ENCODE measurements at places on chromosomes 7 and 10. TPM values are rescaled to one million over a fixed set of nuclear protein-coding genes. Genes with fewer than 3 reads are reported as not detected.

Gene PNLIPRP3
- total RNA-seq: not detected

Gene LEP
- not detected for total RNA-seq

DNA sequence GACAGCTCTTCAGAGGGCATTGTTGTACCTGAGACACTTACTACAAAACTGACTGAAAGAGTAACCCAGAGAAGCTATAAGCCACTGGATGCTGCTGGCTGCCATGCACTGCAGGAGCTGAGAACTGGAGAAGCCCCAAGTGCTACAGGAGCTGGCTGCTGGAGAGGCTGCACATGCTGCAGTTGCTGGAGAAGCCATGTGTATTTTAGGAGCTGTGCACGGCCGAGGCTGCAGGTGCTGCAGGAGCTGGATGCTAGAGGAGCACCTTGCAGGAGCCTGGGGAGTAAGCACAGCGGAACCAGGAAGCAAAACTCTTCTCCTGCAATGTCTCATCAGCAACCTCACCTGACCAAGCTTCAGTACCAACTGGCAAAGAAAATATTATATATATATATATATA lies 45.5 kb downstream of the STEAP1B start:
- H3K36me3 ChIP-seq: no peaks in the 10 kb centered on the region
- no peak overlapping the region for H3K4me3 ChIP-seq
- ATAC-seq: no peak
- H3K27me3 ChIP-seq: peaks cover 43% of the 10 kb centered on the region
- H3K27ac ChIP-seq: no peak overlapping the region

DNA sequence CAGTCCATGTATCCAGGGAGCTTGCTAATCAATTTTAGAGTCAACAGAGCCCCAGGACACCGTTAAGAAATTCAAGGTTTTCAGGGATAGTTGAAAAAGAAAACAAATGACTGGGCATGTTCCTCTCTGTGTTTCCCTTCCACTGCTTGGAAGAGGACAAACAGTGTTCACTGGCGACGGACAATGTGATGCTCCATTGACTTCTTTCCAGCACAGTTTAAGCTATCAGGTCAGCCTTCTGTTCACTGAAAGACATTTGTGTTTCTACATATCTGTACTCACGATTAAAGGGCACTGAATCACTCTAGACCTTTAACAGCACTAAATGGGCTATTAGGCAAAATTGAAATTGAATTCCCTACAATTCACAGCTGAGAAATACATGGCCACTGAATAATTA lies 123.6 kb downstream of the RNLS start:
- H3K4me3 ChIP-seq: no peak overlapping the region
- no peaks in the 10 kb centered on the region for H3K4me1 ChIP-seq
- ATAC-seq: no peak
- no peaks in the 10 kb centered on the region for H3K36me3 ChIP-seq

Gene SFTPA1
- not detected for total RNA-seq

DNA sequence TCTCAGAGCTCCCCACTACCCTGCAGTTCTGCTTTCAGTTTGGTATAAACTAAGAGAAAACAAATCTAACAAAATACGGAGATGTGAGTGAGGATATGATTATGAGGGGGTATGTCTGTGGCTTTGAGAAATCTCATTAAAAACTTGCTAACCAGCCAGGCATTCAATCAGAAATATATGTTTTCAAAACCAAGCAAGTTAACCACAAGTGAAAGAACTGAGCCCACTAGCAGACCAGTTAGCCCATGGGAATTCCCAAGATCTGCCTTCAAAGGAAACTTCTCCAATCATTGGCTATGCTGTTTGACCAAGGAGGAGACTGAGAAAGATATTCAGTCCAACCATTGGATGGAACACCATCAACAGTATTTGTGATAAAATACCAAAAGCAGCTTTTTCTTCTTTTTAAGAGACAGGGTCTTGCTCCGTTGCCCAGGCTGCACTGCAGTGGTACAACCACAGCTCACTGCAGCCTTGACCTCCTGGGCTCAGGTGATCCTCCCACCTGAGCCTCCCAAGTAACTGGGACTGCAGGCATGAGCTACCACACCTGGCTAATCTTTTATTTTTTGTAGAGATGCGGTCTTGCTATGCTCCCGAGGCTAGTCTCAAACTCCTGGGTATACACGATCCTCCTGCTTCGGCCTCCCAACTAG lies 41.2 kb downstream of the FGFR2 start:
- H3K4me1 ChIP-seq: no peaks in the 10 kb centered on the region
- no peak overlapping the region for H3K27ac ChIP-seq
- no peaks in the 10 kb centered on the region for H3K36me3 ChIP-seq
- no peaks in the 10 kb centered on the region for H3K27me3 ChIP-seq
- no peak overlapping the region for H3K4me3 ChIP-seq

Gene NUDT13
- total RNA-seq: 0.91 TPM

DNA sequence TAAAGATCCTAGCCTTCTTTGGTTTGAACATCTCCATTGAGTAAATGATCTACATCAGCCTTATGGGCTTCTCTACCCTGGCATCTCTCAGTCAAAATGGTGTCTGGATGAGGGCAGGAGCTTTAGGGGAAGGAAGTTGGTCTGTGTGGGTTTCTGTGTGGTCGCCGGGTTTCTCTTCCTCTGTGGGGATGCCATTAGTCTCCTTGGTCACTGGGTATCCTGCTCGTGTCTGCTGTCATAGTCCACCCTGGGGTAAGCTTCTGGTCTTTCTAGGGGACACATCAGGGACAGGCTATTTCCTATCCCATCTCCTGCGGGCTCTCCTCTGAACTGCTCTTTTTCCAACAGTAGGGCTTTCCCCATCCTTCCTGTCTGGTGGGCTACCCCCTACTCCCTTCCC lies 150.3 kb upstream of the NPY start:
- peaks cover 13% of the 10 kb centered on the region for H3K27me3 ChIP-seq
- H3K4me3 ChIP-seq: no peak overlapping the region
- no peak overlapping the region for H3K27ac ChIP-seq
- no peaks in the 10 kb centered on the region for H3K36me3 ChIP-seq
- peaks cover 7% of the 10 kb centered on the region for H3K4me1 ChIP-seq
- no peak for ATAC-seq

Gene PRKG1
- 0.42 TPM for total RNA-seq

Gene UTF1
- not detected for total RNA-seq

DNA sequence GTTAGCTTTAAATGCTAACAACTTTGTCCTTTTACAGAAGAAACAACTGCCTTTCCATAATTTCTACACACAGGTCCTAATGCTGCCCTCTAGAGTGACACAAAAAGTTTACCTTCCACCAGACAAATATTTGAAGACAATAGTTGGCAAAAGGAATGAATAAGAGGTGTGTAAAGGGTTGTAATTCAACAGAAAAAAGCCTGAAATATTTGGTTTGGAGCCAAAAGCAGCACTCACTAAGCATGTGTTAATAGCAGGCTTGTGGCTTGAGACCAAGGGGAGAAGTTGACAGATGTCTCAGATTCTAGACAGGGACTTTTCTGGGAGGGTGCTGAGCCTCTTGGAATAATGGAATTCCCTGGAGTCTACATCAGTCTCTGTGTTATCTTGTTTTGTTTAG lies 156.2 kb upstream of the GALNT17 start:
- ATAC-seq: no peak
- H3K27ac ChIP-seq: no peak overlapping the region
- H3K4me1 ChIP-seq: no peaks in the 10 kb centered on the region
- H3K27me3 ChIP-seq: no peaks in the 10 kb centered on the region
- no peak overlapping the region for H3K4me3 ChIP-seq

Gene BHLHA15
- not detected for total RNA-seq

GRCh38 chr7:108008827-108009226 lies 5.9 kb upstream of the LAMB1 start:
- H3K36me3 ChIP-seq: no peaks in the 10 kb centered on the region
- H3K27me3 ChIP-seq: peaks cover 41% of the 10 kb centered on the region
- no peak overlapping the region for H3K4me3 ChIP-seq
- no peak overlapping the region for H3K27ac ChIP-seq

Gene THSD7A
- 0.82 TPM for total RNA-seq

GRCh38 chr10:132938472-132939339 lies 3.7 kb downstream of the CFAP46 start:
- peaks cover 5% of the 10 kb centered on the region for H3K4me1 ChIP-seq
- H3K27ac ChIP-seq: no peak overlapping the region
- ATAC-seq: no peak
- H3K4me3 ChIP-seq: no peak overlapping the region
- no peaks in the 10 kb centered on the region for H3K36me3 ChIP-seq

DNA sequence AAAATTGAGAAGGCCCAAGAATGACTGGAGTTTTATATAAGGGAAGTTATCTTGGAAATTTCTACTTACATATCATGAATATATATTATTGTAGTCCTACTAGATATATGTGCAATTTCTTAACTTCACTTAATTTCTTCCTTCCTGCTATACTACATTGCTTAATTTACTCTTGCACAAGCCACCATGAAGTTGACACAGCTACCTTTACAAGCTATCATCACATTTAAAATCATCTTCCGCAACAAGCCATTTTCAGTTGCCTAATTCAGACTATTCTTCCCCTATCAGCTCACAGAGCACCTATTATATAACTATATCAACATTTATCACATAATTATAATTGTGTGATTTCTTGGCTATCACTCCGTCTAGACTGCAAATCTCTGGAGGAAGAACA lies 418.4 kb downstream of the PARD3 start:
- no peak overlapping the region for H3K27ac ChIP-seq
- H3K4me3 ChIP-seq: no peak overlapping the region
- H3K27me3 ChIP-seq: peaks cover 8% of the 10 kb centered on the region
- no peaks in the 10 kb centered on the region for H3K36me3 ChIP-seq
- H3K4me1 ChIP-seq: no peaks in the 10 kb centered on the region

DNA sequence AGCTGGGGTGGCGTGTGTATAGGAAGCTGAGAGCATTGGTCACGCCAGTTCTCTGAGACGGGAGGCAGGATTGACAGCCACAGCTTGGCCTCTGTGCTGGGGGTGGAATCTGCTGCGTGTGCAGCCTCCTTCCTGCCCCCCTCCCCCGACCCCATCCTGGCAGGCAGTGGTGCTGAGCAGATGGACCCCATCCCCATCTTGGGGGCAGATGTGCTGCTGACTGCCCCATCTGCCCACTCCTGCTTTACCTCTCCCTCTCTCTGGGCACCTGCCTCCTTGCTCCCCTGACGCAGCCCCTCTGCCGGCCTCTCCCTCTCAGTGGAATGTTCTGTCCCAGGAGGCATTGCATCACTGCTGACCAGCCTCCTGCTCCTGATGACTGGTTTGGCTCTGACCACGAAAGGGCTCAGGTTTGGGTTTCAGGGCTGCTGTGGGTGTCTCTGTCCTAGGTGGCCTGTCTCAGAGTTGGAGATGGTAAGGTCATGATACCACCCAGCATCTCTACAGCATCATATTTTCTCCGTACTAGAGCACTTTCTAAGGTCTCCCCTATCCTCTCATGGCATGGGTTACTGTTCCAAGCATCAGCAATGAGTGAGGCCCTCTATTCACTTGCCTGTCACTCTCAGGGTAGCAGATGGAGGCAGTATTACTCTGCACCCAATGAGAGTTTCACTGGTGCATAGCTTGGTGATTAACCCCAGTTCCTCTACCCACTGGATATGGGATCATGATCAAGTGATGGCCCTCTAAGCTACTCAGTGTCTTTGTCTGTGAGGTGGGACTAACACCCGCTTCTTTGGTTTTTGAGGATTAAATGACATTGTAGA lies 81.9 kb downstream of the RBM20 start:
- no peak overlapping the region for H3K4me3 ChIP-seq
- H3K27me3 ChIP-seq: no peaks in the 10 kb centered on the region
- H3K36me3 ChIP-seq: no peaks in the 10 kb centered on the region
- peaks cover 29% of the 10 kb centered on the region for H3K4me1 ChIP-seq

DNA sequence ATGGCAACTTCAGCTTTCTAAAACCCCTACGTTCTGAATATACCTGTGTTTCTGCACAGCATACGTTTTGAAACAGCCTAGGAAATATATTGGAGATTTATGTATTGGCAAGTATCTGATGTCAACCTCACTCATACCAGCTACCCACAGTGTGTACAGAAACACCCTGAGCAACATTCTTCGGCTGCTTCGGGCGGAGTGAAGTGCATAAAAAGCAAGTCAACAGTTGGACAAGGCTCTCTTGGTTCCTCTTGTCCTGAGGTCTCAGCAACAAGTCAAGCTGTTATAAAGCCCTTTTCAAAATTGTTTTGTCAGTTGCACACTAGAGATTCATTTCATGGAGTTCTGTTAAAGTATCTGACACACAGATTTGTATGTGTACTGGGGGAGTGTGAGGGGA lies 40.0 kb upstream of the PAPSS2 start:
- H3K4me1 ChIP-seq: no peaks in the 10 kb centered on the region
- H3K4me3 ChIP-seq: no peak overlapping the region
- no peak overlapping the region for H3K27ac ChIP-seq
- no peaks in the 10 kb centered on the region for H3K36me3 ChIP-seq

Data from activated T-helper 17 cell treated with anti-CD3 and anti-CD28 coated beads, Interleukin-2, amount 50 U/mL, for 72 hours (primary cell).